ENCODE measurements at places on chromosomes 12 and 14. TPM values are rescaled to one million over a fixed set of nuclear protein-coding genes. Genes with fewer than 3 reads are reported as not detected.

Gene NXPH4
- polyA plus RNA-seq: 1.3 TPM

Gene LPAR5
- polyA plus RNA-seq: 11.6 TPM

Gene KRT2
- 0.09 TPM for polyA plus RNA-seq

Gene CRY1
- polyA plus RNA-seq: 4.8 TPM

Gene HCAR1
- polyA plus RNA-seq: 0.15 TPM

Gene CLEC12A
- polyA plus RNA-seq: 0.16 TPM

Gene GPR68
- 4.8 TPM for polyA plus RNA-seq

Gene RPS6KA5
- polyA plus RNA-seq: 0.83 TPM

Gene DIO2
- 58.7 TPM for polyA plus RNA-seq

Gene CELA1
- not detected for polyA plus RNA-seq

Gene RTN1
- 0.26 TPM for polyA plus RNA-seq

All from esophagus (tissue), 2 donors.